ENCODE measurements at places on chromosomes 11 and 22.

DNA sequence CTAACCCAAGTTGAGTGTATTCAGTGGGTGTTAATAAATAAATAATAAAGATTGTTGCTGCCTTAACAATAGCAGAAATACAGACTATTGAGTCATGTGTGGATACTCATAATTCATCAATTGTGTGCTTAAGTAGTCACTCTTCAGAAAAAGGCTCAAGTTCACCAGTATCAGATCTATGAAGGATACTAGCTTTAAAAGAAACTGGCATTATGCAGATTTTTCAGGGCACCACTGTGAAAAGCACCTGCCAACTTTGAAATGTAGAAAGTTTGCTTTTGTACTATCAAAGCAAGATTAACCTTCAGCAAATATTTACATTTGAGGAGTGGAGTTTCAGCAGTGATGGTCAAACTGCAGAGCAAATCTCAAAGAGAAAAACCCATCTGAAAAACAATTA, 20.1 kb upstream of the SYTL2 start:
- H3K27ac ChIP-seq, result peak overlapping the region; percentile 54
- DNase-seq, result no peak
- no peaks in the 10 kb centered on the region for H3K36me3 ChIP-seq
- no peak overlapping the region for H3K4me3 ChIP-seq
- peaks cover 25% of the 10 kb centered on the region for H3K4me1 ChIP-seq

GRCh38 chr11:28457481-28458065, 349.4 kb downstream of the METTL15 start:
- no peaks in the 10 kb centered on the region for H3K4me1 ChIP-seq
- no peak overlapping the region for H3K4me3 ChIP-seq
- no peaks in the 10 kb centered on the region for H3K27me3 ChIP-seq
- no peak for DNase-seq
- no peaks in the 10 kb centered on the region for H3K36me3 ChIP-seq
- no peak overlapping the region for H3K27ac ChIP-seq

- peaks cover 22% of the 10 kb centered on the region for H3K4me1 ChIP-seq
- DNase-seq, result peak; percentile 60
- peak overlapping the region; percentile 99 for H3K27ac ChIP-seq
- H3K27me3 ChIP-seq, result no peaks in the 10 kb centered on the region
These were observed 5.7 kb downstream of the FTH1 start for GRCh38 chr11:61961570-61962212.

- H3K4me1 ChIP-seq, result no peaks in the 10 kb centered on the region
- no peaks in the 10 kb centered on the region for H3K36me3 ChIP-seq
- peak; percentile 79 for DNase-seq
These were observed 86.6 kb upstream of the FGF3 start for GRCh38 chr11:69905611-69906452.

DNA sequence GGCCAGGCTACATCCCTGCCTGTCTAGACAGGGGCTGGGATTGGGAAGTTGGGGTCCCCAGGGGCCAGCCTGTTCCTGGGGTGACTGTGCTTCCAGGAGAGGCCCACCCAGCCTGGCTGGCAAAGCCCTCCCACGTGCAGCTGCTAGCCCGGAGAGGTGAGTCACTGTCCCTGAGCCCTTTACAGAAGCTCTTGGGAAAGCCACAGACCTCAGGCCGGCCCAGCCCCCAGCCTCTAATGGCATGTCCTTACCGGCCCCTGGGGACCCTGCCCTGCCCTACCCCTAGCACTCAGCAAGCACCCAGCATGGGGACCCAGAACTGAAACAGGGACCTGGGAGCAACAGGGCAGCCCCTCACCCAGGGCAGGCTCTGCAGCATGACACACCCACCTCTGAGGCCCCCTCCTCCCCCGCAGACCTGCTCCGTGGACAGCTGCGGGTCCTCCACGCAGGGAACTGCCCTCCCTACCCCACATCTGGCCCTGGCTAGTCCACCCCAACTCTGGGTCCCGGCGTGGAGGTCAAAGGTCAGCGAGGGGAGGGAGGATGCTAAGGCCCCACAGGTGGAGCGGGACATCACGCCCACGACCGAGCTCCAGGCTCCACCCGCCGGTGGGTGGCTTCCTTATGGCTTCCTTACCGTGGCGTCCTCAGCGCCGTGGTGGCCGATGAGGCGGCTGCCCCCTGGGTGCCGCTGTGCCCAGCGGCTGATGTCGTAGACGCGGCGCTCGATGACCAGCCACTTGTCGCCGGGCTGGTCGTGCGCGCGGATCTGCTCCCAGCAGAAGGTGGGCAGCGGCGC, 615 bp downstream of the FADS3 start:
- DNase-seq, result peak; percentile 38
- peak overlapping the region; percentile 77 for H3K27ac ChIP-seq
- peaks cover 15% of the 10 kb centered on the region for H3K4me1 ChIP-seq
- peak overlapping the region; percentile 92 for H3K4me3 ChIP-seq

DNA sequence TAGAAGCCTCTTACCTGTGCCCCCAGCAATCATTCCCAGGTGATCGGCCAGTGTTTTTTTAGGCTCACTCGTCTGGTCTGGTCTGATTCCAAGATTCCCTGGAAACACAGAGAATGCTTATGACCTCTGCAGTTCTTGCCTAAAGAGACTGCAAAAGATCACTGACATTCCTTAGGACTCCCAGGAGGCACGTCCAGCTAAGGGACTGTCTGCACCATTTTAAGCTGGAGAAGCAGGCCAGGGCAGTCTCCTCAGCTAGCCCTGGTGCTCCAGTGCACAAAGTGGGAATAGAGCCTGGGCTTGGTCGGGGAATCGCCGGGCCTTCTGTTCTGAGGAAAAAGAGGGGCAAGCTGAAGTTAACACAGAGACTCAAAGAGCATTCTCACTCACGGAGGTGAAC, 4.8 kb downstream of the CYB5R2 start:
- H3K4me3 ChIP-seq, result no peak overlapping the region
- no peak for DNase-seq
- no peak overlapping the region for H3K27ac ChIP-seq
- no peaks in the 10 kb centered on the region for H3K36me3 ChIP-seq
- H3K27me3 ChIP-seq, result peaks cover 8% of the 10 kb centered on the region

- no peaks in the 10 kb centered on the region for H3K36me3 ChIP-seq
- no peaks in the 10 kb centered on the region for H3K4me1 ChIP-seq
- no peak overlapping the region for H3K4me3 ChIP-seq
- DNase-seq, result no peak
- H3K27me3 ChIP-seq, result no peaks in the 10 kb centered on the region
These were observed 37.9 kb upstream of the CLTCL1 start for GRCh38 chr22:19329454-19329853.

DNA sequence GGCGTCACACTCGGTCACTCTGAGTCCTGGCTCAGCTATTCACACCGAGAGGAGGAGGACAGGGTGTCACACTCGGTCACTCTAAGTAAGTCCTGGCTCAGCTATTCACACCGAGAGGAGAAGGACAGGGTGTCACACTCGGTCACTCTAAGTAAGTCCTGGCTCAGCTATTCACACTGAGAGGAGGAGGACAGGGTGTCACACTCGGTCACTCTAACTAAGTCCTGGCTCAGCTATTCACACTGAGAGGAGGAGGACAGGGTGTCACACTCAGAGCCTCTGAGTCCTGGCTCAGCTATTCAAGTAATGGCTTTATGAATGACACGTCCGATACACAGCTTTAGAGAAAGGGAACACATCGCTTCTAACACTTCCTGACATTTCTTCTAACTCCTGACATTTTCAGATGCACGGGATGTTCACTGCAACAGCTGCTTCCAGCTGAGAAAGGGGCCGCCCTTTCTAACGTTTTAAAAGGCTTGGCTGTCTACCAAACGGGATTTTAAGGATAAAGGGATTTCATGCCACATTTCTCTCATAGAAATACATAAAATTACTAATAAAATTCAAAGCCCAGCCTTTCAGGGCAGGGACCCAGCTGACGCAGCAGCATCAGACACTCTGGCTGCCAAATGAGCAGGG, 28.1 kb downstream of the DRD4 start:
- no peaks in the 10 kb centered on the region for H3K36me3 ChIP-seq
- H3K4me3 ChIP-seq, result no peak overlapping the region
- H3K27ac ChIP-seq, result peak overlapping the region; percentile 59

DNA sequence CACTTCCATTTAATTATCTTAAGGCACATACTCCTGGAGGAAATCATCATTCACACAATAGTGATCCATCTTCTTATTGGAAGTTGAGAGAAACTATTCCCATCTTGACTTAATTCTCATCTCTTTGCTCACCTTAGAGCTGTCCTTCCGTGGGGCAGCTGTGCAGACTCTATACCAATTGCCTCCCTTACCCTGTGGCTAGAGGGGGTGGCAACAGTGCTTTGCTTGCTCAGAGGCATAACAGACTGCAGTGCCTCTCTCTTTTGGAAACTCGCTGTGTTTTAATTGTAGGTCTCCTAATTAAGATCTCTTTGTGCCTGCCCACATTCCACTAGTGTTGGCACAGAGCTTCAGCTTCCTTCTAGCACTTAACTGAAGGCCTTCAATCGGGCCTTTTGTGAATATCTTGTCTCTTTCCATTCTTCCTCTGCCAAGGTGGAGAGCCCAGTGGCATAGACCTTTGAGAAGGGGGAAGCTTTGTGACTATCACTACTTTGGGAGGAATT, 5.5 kb downstream of the KMT2A start:
- peaks cover 15% of the 10 kb centered on the region for H3K4me1 ChIP-seq
- no peak for DNase-seq
- H3K36me3 ChIP-seq, result no peaks in the 10 kb centered on the region
- H3K27me3 ChIP-seq, result no peaks in the 10 kb centered on the region
- no peak overlapping the region for H3K27ac ChIP-seq
